Fibroblast of skin of back (primary cell): ENCODE measurements at places on chromosomes 7 and 10.

- DNase-seq: peak; percentile 12
These were observed 276.5 kb upstream of the TEX47 start for GRCh38 chr7:89072081-89072480.

GRCh38 chr7:135831455-135832195 lies 83.0 kb upstream of the FAM180A start:
- no peak for DNase-seq

DNA sequence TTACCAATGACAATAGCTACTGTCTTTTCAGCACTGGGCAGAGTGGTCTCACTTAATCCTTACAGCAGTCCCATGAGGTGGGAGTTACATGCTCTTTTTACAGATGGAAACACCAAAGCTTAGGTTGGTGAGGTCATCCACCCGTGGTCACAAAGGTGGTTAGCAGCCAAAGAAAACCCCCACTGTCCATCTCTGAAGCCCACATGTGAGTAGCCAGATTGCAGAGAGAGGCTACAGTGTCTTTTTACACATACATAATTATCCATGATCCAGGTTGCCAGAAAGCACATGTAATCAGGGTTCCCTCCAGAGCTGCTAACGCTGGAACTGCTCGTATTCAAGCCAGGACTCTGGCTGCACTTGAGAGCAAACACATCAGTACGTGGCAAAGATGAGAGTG lies 24.6 kb upstream of the ANKRD2 start:
- DNase-seq: no peak

- no peak for DNase-seq
These were observed 260.8 kb upstream of the GRB10 start for GRCh38 chr7:51043461-51043860.

- DNase-seq: no peak
These were observed 80.4 kb downstream of the VIPR2 start for GRCh38 chr7:159064121-159064815.

DNA sequence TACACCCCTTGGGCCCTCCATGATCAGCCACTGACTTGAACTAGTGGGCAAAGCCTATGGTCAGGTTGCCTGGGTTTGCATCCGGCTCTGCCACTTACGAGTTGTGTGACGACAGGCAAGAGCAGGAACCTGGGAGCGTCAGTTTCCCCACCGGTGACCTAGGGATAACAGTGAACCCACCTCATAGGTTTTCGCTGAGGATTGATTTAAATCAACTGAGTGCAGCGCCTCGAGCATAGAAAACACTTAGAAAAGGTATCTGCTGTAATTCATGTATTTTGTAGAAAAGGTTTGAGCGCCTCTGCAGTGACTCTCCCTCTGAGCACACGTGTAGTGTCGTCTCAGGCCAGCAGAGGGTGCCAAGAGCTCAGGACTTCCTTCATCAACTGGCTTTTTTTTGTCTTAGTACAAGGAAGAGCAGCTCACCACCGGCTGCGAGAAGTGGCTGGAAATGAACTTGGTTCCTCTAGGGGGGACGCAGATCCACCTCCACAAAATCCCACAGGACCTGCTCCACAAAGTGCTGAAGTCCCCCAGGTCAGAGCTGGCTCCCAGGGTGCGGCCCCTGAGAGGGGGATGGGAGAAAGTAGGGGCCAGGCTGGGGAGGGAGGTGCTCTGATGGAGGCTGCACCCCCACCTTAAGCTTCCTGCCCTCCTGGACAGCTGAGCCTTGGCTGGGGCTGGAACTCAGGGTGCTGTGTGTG lies 27.7 kb downstream of the BTBD16 start:
- DNase-seq: peak; percentile 74

DNA sequence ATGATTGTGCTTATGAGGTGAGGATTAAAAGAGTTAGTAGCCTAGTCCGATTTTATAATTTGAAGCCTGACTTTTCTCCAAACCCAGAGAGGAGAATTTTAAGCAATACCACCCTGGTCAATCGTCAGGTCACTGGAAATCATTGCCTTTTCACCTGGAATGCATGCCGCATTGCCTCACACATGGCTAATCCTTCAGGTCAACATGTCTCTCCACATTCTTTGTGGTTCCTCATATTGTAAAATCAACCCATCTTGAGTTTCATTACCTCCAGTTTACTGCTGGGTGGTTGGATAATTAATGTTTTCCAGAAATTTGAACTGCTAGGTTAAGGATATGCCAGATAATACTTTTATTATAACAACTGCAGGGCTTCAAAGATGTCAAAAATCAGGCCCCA lies 55.6 kb upstream of the SEMA3E start:
- DNase-seq: no peak

DNA sequence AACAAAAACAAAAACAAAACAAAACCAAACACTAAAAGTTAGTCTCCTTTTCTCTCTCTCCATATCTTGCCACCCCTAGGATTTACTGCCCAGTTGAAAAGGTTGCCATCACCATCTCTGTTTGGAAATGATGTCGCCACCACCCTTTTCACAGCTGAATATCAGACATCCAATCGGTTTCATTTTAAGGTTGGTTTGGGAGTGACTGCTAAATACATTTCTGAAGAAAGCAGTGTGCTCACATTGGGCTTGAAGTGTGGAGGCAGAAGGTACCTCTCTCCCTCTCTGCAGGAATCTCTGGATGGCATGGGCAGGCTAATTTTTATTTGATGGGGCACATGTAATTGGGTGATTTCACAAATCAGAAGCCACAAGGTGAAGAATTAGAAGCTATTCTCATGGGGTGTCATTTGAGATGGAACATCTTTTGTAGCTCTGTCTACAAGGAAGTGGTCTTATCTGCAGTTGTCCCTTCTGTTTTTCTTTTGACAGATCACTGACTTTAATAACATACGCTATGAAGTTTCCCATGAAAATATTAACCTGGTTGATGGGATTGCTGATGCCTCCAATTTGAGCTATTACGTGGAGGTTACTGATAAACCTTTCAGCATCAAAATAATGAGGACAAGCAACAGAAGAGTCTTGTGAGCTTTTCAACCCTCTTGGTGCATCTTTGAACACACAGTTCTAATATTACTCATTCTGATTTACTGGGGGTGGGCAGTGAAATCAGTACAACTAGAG lies 20.1 kb downstream of the MGAM2 start:
- no peak for DNase-seq

GRCh38 chr10:63114031-63114814 lies 18.9 kb upstream of the NRBF2 start:
- DNase-seq: peak; percentile 52

- DNase-seq: no peak
These were observed 246.7 kb upstream of the TPK1 start for GRCh38 chr7:145082366-145083161.

GRCh38 chr7:95840953-95841950 lies 68.9 kb downstream of the DYNC1I1 start:
- DNase-seq: no peak

- no peak for DNase-seq
These were observed 67.0 kb upstream of the ZMIZ2 start for GRCh38 chr7:44681645-44682044.

- peak; percentile 62 for DNase-seq
These were observed 1.1 kb downstream of the DDIT4 start for GRCh38 chr10:72274730-72275350.

GRCh38 chr7:66283003-66283920 lies 78.1 kb downstream of the TPST1 start:
- DNase-seq: peak; percentile 86
